Activated CD4-positive, alpha-beta T cell treated with anti-CD3 and anti-CD28 coated beads, Interleukin-2, amount 50 U/mL, for 48 hours (primary cell): ENCODE measurements at places on chromosomes 4 and X.

GRCh38 chrX:150163221-150163930 lies 199.7 kb upstream of the MAMLD1 start:
- DNase-seq, result no peak

DNA sequence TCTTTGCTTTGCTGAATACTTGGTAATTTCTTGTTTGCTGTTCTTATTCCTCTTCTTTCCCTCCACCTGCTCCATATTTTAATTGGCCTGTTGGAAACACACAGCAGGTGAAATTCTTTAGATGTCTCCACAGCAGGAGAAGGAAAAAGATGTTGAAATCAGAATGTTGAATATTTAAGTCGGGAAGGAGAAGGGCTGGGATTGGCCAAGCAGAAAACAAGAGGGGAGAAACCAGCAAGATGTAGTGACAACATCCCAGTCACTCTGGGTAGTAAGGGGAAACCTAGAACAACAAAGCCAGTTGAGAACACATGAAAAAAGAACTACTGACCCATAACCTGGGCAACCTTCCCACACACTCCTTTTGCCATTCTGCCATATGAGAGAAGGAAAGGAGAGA lies 37.3 kb upstream of the STAG2 start:
- DNase-seq, result no peak

DNA sequence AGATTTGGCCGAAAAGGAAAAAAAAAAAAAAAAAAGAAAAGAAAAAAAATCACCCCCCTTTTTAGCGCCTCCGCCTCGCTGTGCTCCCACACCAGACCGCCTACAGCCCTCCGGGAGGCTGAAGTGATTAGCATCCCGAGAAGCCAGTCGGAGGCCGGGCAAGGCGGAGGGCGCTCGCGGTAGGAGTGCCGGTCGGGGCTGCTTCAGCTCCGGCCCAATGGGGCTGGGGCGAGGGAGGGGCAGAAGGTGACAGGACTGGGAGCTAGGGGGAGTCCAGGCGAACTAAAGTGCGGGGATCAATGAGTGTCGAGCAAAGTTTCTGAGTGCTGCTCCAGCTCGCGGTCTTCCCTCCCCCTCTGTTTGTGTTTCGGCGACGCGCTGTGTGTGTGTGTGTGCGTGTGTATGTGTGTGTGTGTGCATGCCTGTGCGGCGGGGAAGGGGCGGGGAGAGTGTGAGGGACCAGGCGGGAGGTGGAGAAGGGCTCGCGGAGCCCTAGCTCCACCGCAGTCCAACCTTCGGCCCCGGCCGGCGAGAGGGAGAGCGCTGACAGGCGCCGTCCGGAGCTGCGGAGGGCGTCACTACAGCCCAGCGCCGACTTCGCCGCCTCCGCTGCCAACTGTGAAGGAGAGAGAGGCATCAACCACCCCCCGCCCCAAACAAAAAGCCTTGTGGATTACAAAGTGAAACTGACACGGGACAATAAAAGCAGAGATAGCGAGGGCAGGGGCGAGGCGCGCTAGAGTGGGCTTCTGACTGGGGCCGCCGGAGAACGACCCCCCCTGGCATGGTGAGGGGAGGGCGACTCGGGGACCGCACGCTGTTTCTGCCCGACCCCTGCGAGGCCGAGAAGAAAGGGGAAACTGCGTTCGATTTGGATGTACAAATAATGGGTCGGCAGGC lies at the start of gene FAT4:
Gene FAT4, plus strand, starts transcription at position 280 of the 900 bp plus-strand sequence. CDS start 1,457 bp downstream, outside the sequence.
- peak; percentile 52 for DNase-seq

DNA sequence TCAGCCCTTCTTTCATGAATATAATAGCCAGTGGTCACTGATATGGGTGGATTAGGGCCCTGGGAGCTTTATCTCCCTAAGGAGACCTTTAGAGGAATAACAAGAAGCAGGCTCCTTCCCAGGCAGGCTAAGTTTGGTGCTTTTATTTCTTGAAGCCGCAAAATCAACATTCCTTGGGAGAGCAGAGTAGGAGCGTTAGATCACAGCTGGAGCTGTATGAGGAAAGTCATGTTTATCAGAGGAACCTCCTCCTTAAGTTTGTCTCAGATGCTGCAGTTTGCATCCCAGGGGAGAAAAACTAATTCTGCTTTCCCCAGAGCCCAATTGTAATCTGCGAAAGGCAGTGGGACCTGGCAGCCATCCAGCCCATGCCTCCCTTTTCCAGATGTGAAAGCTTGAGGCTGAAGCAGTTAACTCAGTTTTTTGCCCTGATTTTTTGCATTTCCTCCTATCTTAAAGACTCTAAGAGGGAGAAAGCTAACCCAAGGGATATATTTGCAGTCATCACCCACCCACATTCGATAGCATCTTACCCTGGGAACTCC lies 186.0 kb upstream of the FRMPD4 start:
- DNase-seq, result no peak

DNA sequence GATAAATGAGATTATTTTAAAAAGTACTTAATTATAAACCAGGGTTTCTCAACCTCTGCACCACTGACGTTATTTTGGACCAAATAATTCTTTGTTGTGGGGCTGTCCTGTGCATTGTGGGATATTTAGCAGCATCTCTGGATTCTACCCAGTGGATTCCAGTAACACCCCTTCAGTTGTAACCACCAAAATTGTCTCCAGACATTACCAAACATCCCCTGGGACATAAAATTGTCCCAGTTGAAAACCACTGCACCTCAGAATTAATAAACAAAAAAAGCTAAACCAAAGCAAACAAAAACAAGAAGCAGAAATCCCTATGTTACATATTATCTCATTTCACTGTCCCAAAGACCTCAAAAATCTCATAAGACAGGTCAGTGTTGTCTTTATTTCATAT lies 54.2 kb upstream of the GIMD1 start:
- no peak for DNase-seq

- no peak for DNase-seq
Observed at GRCh38 chrX:70577442-70577841, 132.8 kb downstream of the DLG3 start.

DNA sequence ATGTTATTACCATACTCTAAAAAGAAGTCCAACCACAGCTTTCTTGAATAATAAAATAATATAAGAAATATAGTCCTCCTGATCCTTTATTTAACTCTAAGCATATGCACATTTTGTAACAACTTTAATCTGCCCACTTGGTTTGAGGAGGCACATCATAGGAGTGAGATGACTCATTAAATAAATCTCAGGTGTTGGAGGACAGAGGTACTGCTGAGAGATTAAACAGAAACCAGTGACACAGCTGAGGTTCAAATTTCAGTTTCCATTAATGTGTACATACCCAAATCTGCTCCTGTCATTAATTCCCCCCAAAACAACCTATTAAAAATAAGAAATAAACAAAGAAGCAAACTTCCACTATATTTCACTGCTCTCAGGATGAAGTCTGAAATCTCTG lies 211.0 kb downstream of the KCTD8 start:
- no peak for DNase-seq

DNA sequence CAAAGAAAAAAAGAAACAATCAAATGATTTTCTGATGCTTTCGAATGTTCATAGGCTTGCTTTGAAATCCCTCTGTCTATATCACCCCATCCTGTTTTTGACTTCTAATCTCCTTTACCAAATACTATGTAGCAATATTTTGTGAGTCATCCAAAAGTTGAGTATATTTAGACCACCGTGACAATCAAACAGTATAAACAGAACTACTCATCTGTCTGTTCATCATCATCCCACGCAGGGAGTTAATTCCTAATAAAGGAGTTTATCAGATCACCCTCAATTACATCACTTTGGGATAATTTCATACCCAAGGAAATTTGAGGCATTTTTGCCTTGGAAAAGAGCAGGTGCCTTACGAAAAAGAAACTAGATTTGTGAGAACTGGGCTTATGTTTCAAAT lies 212.9 kb downstream of the CBR4 start:
- DNase-seq, result no peak

GRCh38 chrX:119605464-119606279 lies 552 bp downstream of the NKRF start:
- DNase-seq, result peak; percentile 33

GRCh38 chr4:26584725-26585124 lies 841 bp downstream of the TBC1D19 start:
- DNase-seq, result no peak
